Endothelial cell (in vitro differentiated cells): ENCODE measurements at places on chromosomes 6 and 20.

DNA sequence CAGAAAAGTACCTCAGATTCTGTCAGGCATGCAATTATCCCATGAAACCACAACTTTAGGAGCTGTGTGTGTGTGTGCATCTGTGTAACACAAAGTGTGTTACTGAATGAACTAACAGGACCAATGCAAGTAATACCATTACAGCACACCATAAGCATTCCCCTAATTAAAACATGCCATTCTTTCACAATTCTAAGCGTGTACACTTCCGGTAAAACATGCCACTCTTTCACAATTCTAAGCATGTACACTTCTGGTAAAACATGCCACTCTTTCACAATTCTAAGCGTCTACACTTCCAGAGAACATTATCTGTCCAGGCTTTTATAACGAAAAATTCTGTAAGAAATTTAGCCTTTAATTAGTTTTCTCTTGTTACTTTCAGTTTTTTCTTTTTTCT is 238.2 kb downstream of the GMDS start:
- H3K4me3 ChIP-seq = no peak overlapping the region
- no peak for DNase-seq
- peaks cover 1% of the 10 kb centered on the region for H3K27me3 ChIP-seq
- no peaks in the 10 kb centered on the region for H3K36me3 ChIP-seq
- no peaks in the 10 kb centered on the region for H3K4me1 ChIP-seq
- no peak overlapping the region for H3K27ac ChIP-seq

GRCh38 chr20:56362833-56363413 is 4.1 kb downstream of the FAM210B start:
- no peak overlapping the region for H3K27ac ChIP-seq
- H3K4me1 ChIP-seq = peaks cover 6% of the 10 kb centered on the region
- DNase-seq = peak; percentile 28

GRCh38 chr6:40516429-40516828 is 70.7 kb downstream of the LRFN2 start:
- peaks cover 8% of the 10 kb centered on the region for H3K4me1 ChIP-seq
- H3K4me3 ChIP-seq = no peak overlapping the region
- no peak for DNase-seq
- H3K27me3 ChIP-seq = peaks cover 4% of the 10 kb centered on the region
- H3K36me3 ChIP-seq = no peaks in the 10 kb centered on the region

DNA sequence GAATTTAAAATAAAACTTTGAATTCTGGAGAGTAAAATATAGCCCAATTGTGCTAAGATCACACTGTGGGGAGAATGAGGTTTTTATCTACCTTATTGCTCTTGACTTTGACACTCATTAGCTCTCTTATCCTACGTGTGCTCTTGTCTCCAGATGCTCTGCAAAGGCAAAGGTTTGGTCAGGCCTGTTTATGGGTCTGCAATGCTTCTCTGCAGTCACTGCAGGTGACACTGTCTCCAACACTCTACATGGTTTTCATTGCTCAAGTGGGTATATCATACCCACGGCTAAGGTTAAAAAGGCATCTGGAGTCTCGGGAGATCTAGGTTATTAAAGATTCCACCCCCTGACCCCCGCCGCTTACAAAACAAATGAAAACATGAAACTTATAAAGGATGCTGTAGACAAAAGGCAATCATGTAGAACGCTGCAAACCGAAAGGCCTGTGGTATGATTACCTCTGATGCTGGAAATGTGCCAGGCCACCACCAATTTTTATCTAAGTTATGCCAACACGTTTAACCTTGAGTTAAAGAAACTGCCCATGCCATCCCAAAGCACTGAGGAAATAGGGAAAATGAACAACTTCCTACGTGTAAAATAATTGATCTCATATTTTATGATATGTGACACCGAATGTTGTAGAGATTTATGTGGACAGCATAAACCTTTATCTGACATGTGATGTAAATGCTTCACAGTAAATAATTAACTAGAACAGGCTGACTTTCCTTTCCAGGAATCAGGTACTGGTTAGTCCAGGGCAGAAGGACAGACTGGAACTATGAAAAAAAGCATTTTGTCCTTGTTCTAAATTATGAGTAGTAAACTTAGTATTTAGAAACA is 238.2 kb upstream of the NOX3 start:
- no peaks in the 10 kb centered on the region for H3K27me3 ChIP-seq
- H3K27ac ChIP-seq = no peak overlapping the region
- H3K36me3 ChIP-seq = no peaks in the 10 kb centered on the region
- H3K4me1 ChIP-seq = no peaks in the 10 kb centered on the region
- H3K4me3 ChIP-seq = no peak overlapping the region
- no peak for DNase-seq

GRCh38 chr6:162712694-162713093 is 14.9 kb downstream of the PRKN start:
- H3K27me3 ChIP-seq = no peaks in the 10 kb centered on the region
- H3K4me1 ChIP-seq = peaks cover 4% of the 10 kb centered on the region
- DNase-seq = no peak
- H3K36me3 ChIP-seq = no peaks in the 10 kb centered on the region
- H3K4me3 ChIP-seq = no peak overlapping the region

- no peak overlapping the region for H3K4me3 ChIP-seq
- H3K27me3 ChIP-seq = peaks cover 3% of the 10 kb centered on the region
- DNase-seq = no peak
- H3K4me1 ChIP-seq = no peaks in the 10 kb centered on the region
Measured at GRCh38 chr6:87093651-87094050, 1.3 kb downstream of the CGA start.

- H3K36me3 ChIP-seq = no peaks in the 10 kb centered on the region
- H3K27ac ChIP-seq = no peak overlapping the region
- no peaks in the 10 kb centered on the region for H3K4me1 ChIP-seq
- H3K27me3 ChIP-seq = no peaks in the 10 kb centered on the region
- no peak for DNase-seq
Measured at GRCh38 chr20:5354901-5355300, 38.1 kb upstream of the PROKR2 start.

GRCh38 chr20:46179862-46180261 is 61.7 kb downstream of the CD40 start:
- no peaks in the 10 kb centered on the region for H3K36me3 ChIP-seq
- peaks cover 18% of the 10 kb centered on the region for H3K27me3 ChIP-seq
- H3K4me3 ChIP-seq = no peak overlapping the region
- H3K27ac ChIP-seq = no peak overlapping the region

GRCh38 chr6:158868122-158868480 is 48.9 kb upstream of the EZR start:
- H3K36me3 ChIP-seq = peaks cover 7% of the 10 kb centered on the region
- DNase-seq = no peak
- H3K27ac ChIP-seq = peak overlapping the region; percentile 42
- no peak overlapping the region for H3K4me3 ChIP-seq
- peaks cover 14% of the 10 kb centered on the region for H3K27me3 ChIP-seq

- no peak overlapping the region for H3K27ac ChIP-seq
- no peak for DNase-seq
- H3K4me1 ChIP-seq = peaks cover 20% of the 10 kb centered on the region
- H3K36me3 ChIP-seq = peaks cover 18% of the 10 kb centered on the region
- H3K27me3 ChIP-seq = peaks cover 5% of the 10 kb centered on the region
Measured at GRCh38 chr6:158237656-158238055, 69.5 kb downstream of the GTF2H5 start.

DNA sequence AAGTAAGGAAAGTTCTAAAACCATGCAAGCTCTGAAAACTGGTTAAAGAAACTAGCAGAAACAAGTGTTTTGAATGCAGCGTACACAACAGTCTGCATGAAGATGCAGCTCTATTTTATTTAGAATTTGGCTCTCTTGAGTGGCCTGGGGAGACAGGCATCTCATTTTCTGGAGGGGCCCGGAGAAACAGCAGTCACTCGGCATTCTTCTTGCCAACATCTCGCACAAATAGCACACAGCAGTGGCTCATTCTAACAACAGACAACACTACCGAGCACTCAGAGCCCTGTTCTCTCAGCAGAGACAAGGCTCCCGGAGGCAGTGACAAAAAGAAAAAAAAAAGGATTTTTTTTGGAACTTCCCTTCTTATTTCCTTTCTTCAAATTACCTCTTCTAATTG is 108.5 kb upstream of the STMND1 start:
- DNase-seq = no peak
- no peak overlapping the region for H3K4me3 ChIP-seq
- H3K27ac ChIP-seq = no peak overlapping the region
- no peaks in the 10 kb centered on the region for H3K4me1 ChIP-seq
- H3K36me3 ChIP-seq = peaks cover 11% of the 10 kb centered on the region
- H3K27me3 ChIP-seq = no peaks in the 10 kb centered on the region

GRCh38 chr6:25366903-25367545 is 87.8 kb downstream of the CARMIL1 start:
- H3K27ac ChIP-seq = no peak overlapping the region
- peaks cover 3% of the 10 kb centered on the region for H3K27me3 ChIP-seq
- no peak overlapping the region for H3K4me3 ChIP-seq
- no peaks in the 10 kb centered on the region for H3K36me3 ChIP-seq

DNA sequence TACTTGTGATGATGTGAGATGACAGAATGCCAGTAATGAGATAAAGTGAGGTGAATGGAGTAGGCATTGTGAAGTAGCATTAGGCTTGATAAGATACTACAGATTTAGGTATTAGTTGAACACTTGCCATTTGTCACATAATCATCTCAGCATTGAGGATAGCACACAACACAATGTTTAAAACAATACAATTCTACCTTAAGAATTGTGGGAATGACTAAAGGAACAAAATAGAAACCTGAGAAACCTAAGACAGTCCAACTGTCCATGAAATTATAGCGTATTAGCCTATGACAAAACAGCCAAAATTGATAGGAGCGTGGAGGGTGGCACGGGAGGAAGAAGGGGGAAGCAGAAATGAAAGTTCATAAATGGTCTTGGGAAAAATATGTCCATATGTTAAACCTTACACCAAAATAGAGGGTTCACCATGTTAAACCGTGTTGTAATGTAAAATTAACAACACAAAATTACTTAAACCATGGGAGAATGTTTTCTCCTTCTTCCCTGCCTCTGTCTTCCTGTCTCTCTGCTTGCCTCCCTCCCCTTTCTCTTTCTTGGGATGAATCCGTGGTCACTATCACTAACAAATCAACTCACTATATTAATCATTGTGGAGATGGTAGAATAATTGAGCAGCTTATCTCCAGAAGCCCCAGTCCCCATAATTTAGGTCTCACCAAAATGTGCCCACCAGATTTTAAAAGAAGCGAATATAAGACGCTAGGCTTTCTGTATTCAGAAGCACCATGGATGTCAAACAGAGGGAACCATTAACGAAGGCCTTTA is 33.0 kb upstream of the HFE start:
- peak overlapping the region; percentile 99 for H3K27ac ChIP-seq
- H3K4me1 ChIP-seq = peaks cover 12% of the 10 kb centered on the region
- H3K4me3 ChIP-seq = peak overlapping the region; percentile 96
- DNase-seq = no peak

DNA sequence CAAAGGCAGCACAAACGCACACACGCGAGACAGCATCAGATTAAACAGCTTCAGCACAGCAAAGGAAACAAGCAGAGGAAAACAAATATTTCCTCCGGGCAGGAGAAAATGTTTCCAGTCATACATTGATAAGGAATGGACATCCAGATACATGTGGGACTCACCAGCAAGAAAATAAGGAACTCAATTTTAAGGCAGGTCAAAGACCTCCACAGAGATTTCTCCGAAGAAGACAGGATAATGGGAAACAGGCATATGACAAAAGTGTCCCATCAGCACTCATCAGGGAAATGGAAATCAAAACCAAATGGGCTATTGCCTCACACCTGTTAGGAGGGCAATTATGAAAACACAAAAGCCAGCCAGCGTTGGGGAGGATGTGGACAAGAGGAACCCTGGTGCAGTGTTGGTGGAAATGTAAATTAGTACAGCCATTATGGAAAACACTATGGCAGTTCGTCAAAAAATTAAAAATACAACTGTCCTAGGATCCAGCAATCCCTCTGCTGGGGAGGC is 9.7 kb upstream of the SLCO4A1 start:
- DNase-seq = no peak
- H3K27me3 ChIP-seq = peaks cover 6% of the 10 kb centered on the region
- H3K27ac ChIP-seq = no peak overlapping the region
- H3K4me3 ChIP-seq = no peak overlapping the region
- H3K4me1 ChIP-seq = peaks cover 16% of the 10 kb centered on the region
